Aorta (tissue), 5 donors: ENCODE measurements at places on chromosomes 1 and 21.
A peak's percentile ranks its signal among the peaks of the same experiment; 100 is the strongest.

- no peak for DNase-seq
Observed at GRCh38 chr1:43621861-43622260, 28.1 kb upstream of the KDM4A start.

DNA sequence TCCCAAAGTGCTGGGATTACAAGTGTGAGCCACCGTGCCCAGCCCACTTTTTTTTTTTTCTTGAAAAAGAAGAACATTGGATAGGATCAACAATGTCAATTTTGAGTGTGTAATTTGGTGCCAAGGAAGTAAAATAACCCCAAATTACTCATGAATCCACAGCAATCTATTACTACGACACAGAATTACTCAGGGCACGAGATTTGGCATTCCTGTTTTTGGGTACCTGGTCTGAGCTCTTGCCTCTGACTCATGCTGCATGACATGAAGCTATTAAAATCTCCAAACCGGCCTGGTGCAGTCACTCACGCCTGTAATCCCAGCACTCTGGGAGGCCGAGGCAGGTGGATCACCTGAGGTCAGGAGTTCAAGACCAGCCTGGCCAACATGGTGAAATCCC is 10.4 kb downstream of the RNF19B start:
- no peak for DNase-seq

DNA sequence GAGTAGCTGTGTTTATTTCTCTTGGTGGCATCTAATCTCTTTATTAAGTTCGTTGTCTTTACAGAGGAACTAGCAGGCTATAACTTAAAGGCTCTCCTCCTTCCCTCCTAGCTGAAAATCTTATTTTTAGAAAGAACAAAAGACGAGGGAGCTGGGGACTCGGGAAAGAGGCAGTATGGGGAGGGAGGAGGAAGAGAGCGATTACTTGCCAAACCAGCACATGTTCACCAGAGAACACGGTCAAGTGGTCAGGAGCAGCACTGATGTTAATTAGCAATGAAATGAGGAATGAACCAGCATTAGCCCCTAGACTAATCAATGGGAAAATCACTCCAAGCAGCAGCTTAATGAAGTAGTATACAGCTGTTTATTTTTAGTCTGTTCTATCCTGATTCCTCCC is 171.3 kb upstream of the ESRRG start:
- no peak for DNase-seq

- DNase-seq, result no peak
Observed at GRCh38 chr1:29255134-29255666, 18.9 kb downstream of the PTPRU start.

DNA sequence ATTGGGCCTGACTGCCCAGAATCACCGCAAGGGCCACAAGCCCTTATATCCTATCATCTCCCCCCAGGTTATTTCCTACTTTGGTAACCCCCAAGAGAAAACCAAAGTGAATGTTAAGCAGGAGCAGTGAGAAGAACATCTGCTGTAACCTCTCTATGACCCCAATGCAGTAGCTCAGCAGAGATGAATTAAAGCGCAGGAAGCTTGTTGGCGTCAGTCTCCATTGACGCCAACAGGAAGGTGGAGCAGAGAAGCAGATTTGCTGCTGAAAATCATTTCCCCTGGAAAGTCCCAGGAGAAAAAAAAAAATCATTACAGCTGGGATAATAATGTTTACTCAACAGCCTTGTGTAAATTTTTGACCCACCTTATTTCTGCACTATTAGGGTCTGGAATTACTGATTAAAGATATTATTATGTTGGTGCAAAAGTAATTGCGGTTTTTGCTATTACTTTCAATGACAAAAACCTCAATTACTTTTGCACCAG is 33.2 kb upstream of the FAM163A start:
- DNase-seq, result no peak

DNA sequence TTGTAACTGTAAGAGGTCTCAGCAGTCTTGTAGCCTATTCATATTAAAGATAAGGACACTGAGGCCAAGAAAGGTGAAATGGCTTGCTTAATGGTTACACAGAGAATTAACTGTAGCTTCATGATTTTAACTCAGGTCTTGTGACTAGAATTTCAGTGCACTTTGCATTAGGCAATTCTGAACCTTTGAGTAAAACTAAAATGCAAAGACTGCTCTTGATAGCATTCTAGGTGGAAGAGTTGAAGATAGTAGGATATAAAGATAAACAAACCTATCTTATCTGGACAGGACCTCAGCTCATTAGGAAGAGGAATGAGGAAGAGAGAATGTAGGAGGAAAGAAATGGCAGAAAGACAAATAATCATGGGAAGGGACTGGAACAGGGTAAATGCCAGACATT is 68.6 kb upstream of the RGL1 start:
- DNase-seq, result no peak

DNA sequence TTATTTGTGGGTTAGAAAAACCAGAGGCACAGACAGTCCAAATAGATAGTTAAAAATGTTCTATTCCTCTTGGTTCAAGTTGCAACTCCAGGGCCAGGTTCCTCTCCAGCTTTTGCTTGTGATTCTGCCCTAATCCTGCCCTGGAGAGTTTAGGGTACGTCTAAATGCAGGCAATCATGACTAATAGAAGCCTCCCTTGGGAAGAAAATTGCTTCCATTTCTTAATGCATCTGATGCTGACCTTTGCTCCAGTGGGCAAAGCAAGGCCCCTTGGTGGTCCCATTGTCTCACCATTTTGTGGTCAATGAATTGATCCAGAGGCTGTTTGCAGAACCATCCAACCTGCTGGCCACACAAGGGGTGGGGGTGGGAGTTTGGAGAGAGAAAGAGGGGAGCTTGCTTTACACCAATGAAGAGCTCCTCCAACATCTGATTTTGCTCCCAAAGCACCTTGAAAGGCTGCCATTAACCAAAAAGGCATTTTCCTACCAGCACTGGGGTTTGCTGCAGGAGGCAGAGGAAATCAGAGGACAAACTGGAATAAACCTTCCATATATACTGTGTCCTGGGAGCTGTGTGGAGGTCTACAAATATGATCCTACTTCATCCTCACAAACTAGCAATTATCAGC is 31.3 kb downstream of the C8B start:
- DNase-seq, result no peak

DNA sequence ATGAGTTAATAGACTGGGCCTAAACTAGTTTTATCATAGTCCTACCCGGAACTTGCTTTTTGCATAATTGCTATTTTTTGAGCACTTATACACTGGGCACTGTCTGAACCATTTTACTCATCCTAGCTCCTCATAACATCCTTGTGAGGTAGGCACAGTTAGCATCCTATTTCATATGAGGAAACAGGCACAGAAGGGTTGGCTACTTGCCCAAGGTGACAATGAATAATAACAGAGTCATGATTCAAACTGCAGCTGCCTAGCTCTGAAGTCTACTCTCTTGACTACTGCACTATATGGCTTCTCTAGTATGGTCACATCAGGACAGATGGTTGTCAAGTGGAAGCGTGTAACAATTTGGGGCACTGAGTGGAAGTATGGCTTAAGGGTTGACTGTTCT is 18.2 kb upstream of the RC3H1 start:
- DNase-seq, result no peak

GRCh38 chr1:43893006-43893405 is 40.6 kb upstream of the ARTN start:
- DNase-seq, result no peak

- peak; percentile 88 for DNase-seq
Observed at GRCh38 chr1:31155216-31155806, 84.4 kb downstream of the NKAIN1 start.

DNA sequence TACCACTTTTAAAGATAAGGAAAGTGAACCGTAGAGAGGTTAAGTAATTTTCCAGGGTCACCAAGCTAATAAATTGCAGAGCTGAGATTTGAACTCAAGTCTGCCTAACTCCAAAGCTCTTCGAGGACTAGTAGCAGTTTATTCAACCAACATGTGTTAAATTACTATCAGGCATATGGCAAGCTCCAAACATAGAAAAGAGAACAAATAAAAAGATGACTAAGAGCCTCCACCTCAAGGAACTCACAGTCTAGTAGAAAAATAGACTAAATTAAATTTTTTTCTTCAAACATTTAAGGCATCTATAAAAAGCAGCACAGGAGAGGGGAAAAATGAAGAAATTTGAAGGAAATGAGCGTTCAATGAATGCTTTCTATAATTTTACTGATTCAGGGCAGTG is 22.2 kb downstream of the SLC9C2 start:
- no peak for DNase-seq

- DNase-seq, result no peak
Observed at GRCh38 chr21:36209626-36210171, 53.1 kb downstream of the DOP1B start.

- no peak for DNase-seq
Observed at GRCh38 chr1:64176659-64177058, 26.8 kb upstream of the UBE2U start.

GRCh38 chr1:80640978-80641377 is 1159.8 kb upstream of the ADGRL2 start:
- DNase-seq, result no peak

DNA sequence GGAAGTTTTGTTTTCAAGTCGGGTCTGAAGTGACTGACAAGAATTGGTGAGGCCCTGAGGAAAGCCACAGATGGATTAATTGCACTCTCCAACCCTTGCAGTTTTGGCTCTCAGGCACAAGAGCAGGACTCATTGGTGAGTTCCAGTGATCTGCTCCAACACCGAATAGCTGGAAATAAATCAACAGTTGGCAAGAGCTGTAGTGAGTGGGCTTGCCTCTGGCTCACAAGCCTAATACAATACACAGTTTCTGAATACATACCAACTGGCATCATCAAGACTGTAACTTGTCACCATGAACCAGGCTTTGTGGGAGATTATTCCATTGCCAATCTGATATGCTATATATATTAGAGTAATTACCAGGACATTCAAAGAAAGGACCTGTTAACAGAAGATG is 131.6 kb downstream of the GRIK1 start:
- DNase-seq, result no peak
